ENCODE measurements at places on chromosomes 3 and 15.
A peak's percentile ranks its signal among the peaks of the same experiment; 100 is the strongest.

DNA sequence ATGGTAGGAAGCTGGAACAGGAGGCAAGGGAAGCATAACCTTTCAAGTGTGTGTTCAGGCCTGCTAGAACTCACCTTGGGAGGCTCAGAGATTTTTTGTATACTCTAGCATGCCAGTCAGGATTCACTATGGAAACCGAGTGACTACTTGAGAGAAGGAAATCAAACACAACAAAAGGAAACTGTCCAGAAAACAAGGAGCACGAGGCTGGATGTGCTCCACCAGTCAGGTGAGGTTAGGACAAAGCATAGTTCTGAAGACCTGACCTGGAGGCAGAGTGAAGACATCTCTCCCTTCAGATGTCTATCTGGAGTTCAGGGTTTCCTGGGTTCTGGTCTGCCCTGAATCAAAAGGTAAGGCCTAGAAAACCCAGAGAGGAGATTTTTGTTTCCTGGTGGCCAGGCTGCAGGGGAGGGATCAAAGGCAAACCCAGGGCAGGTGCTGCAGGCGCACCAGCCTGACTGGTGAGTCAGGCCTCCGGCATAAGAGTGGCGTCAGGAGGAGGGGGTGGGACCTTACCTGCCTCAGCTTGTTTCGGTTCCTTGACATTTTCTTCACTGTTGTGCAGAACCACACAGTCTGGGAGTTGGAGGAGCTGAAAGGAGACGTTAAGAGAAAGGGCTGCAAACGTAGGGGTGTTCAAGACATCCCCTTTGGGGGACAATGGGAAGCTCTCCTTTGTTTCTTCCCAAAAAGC is 52.2 kb upstream of the OSBPL11 start:
- DNase-seq, result no peak

GRCh38 chr3:189790658-189791057 is 159.5 kb downstream of the TP63 start:
- no peak for DNase-seq

- no peak for DNase-seq
These were observed 295.9 kb downstream of the CADM2 start for GRCh38 chr3:85254738-85255137.

DNA sequence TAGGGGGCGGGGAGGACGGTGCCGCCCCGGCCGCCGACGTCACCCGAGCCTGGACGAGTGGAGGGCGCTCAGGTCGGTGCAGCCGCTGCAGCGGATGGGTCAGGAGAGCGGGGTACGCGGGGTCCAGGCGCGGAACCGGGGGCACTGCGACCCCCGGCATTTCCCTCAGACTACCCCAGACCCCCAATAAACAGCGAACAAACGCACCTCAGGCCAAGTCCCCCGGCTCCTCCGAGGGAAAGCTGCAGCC is 78.9 kb downstream of the IQSEC1 start:
- no peak for DNase-seq

- DNase-seq, result no peak
These were observed 17.4 kb downstream of the ABTB1 start for GRCh38 chr3:127690106-127690505.

DNA sequence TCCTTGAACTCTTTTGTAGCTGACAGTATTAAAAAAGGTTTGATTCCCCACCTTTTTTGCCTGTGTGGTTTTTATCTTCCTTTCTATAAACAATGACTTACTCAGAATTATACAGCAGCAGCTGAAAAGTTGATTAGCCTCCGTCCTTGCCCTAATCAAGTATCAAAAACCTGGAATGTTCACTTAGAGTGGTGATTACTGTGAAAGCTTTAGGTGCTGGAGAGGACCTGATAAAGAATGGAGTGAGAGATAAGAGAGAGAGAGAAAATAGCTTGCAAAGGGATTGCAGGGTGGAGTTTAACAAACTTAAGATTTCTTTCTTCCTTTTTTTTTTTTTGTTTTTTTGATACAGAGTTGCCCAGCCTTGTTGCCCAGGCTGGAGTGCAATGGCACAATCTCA is 6.7 kb downstream of the CGNL1 start:
- no peak for DNase-seq

DNA sequence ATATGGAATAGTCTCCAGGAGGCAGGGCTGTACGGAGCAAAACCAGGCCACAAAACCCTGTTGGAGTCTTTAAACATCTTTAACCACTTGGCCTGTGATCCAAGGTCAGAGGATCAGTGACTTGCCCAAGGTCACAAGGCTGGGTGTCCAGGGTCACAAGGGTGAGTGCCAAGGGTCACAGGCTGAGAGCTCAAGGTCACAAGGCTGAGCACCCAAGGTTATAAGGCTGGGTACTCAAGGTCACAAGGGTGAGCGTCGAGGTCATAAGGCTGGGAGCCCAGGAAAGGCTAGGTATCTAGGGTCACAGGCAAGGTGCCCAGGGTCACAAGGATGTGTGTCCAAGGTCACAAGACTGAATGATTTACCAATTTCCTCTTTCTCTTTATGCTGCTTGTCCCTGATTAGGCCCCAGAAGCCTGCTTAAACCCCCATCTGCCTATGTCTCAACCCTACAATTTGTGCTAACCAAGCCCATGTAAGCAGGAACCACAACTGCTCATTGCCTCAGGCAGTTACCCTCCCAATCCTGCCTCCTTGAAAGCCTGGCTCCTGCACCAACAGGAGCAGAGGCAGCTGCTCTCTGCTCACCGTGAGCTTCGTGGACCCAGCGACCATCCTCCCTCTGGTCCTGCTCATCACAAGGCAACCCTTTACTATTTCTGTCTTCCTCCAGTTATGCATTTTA is 51.5 kb downstream of the MGLL start:
- DNase-seq, result no peak

DNA sequence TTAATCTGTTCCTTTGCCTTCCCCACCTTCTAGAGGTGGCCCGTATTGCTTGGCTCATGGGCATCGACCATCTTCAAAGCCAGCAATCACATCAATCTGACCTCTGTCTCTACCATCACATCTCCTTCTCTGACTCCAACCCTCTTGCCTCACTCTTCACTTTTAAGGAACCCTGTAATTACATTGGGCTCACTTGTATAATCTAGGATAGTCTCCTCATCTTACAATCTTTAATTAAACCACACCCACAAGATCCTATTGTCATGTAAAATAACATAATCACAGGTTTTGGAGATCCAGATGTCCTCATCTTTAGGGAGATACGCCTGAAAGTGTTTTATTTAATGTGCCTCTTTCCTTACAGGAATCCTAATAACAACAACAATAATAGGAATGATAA is 234.5 kb downstream of the ERC2 start:
- DNase-seq, result no peak

- DNase-seq, result no peak
These were observed 34.7 kb upstream of the CCDC174 start for GRCh38 chr3:14616606-14617507.

GRCh38 chr3:111541911-111542483 is at the start of gene CD96:
CD96 (plus strand) TSS chr3:111542197; CDS start chr3:111542249, 52 bp downstream.
- peak; percentile 54 for DNase-seq

GRCh38 chr15:55108448-55108847 is 88.3 kb downstream of the RSL24D1 start:
- no peak for DNase-seq

GRCh38 chr3:39125841-39126500 is 18.5 kb downstream of the TTC21A start:
- no peak for DNase-seq

DNA sequence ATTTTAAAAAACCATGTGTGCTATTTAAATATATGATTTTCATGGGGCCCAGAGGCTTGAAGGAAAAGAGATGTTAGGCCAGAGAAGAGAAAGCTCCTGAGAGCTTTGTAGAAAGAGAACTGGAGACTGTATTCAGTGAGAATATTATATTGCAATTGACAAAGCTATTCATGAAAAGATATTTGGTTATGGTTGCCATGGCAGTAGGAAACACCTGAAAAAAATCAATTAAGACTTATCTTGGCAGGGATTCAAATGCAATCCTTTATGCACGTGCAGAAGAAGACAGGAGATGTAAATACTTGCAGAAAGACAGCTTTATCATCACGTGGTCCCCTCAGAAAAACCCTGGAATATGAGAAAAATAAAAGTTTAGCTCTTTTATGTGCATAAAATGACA is 636.0 kb upstream of the TBL1XR1 start:
- DNase-seq, result no peak

- no peak for DNase-seq
These were observed 56.3 kb upstream of the TMCO5A start for GRCh38 chr15:37877851-37878741.

DNA sequence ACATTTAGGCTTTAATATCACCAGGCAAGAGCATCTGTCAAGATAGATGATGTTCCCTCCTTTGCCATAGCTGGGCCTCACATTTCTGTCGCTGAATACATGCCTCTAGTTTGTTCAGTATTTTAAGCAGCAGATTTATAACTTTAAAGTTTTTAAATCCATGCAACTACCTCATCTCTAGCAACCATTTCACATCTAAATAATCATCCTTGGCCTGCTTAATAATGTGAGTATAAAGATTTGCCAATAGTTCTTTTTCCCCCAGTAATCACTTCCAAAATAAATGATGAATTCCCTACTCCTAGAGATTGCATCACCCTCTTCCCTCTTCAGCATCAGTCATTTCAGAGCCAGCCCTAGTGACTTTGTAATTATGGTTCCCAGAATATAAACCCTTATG is 36.2 kb upstream of the FILIP1L start:
- DNase-seq, result no peak

GRCh38 chr3:34686541-34686940 is 888.1 kb downstream of the PDCD6IP start:
- no peak for DNase-seq

DNA sequence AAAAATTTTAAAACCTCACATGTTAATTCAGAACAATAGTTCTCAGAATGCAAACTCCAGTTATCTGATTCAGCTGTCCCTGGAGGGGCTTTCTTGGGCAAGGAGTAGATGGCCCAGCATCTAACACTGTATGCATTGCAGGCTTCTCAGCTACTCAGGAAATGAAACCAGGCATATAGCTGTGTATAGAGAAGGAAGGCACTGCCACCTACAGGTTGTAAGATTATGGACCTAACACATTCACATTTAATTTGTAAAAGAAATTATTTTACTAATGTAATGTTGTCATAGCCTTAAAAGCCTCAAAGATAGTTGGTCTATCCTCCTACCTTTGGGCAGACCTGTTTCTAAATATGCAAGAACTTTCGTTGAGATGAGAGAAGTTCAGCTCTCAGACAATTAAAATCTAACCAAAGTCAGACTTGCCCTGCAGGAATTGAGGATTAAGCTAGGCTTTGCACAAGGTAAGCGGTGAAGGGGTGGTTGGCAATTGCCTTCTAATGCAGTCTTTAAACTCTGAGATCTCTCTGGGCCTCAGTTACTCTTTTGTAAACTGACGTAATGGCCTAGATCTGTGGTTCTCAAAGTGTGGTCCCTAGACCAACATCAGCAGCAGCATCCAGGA is 132.8 kb upstream of the SLC24A5 start:
- peak; percentile 1 for DNase-seq

- DNase-seq, result no peak
These were observed 14.9 kb downstream of the IP6K1 start for GRCh38 chr3:49771340-49771938.

- DNase-seq, result no peak
These were observed 302.1 kb upstream of the TPRG1 start for GRCh38 chr3:188869628-188870027.

GRCh38 chr3:49470714-49471420 is 800 bp downstream of the DAG1 start:
- DNase-seq, result no peak

GRCh38 chr3:178536211-178537079 is at the start of gene KCNMB2:
KCNMB2 (plus strand) TSS chr3:178536436.
- DNase-seq, result no peak

DNA sequence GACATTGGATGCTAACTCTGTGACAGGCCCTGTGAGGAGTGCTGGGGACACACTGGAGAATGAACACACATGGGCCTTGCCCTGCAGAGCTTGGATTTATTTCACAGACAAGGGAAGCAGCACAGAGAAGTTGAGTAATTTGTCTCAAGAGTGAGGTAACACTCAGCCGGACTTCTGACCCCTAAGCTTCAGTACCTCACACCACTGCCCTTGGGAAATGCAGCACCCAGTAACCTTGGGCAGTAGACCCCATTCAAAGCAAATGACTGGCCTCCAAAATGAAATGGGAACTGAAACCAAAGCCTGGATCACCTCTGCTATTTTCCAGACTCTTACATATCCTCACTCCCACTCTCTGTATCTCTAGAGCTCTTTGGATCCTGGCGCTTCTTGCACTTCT is 37.3 kb downstream of the RFT1 start:
- DNase-seq, result no peak

DNA sequence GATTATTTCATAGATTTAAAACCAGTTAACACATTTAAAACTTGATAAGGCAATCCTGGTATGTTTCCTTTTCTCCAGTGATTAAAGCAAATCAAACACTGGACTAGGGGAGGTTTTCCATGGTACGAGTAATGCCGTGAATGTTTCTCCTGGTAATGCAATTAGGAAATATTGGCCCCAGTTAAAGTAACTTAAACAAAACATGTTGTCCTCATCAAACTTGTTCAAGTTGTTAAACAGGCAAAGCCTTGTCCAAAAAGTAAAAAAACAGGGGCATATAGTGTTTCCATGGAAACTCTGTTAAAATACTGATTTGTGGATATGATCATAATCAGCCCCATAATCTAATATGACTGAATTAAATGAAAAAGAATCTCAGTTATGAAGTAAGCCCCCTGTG is 13.1 kb upstream of the LRTM1 start:
- DNase-seq, result no peak

Data from stimulated activated CD4-positive, alpha-beta T cell treated with anti-CD3 and anti-CD28 coated beads, TNF-alpha, amount 100 ng/mL, for 48 hours (primary cell).